ENCODE measurements at places on chromosomes 6 and 20. TPM values are rescaled to one million over a fixed set of nuclear protein-coding genes. Genes with fewer than 3 reads are reported as not detected.

TGM3 gene
- total RNA-seq = 626 TPM

GRCh38 chr6:68701159-68701558 lies 66.1 kb downstream of the ADGRB3 start:
- DNase-seq = no peak

GRCh38 chr20:3209257-3209945 lies at the start of gene ITPA:
ITPA (plus strand) TSS chr20:3209498; CDS start chr20:3209552, 54 bp downstream.
- no peak for DNase-seq

DNA sequence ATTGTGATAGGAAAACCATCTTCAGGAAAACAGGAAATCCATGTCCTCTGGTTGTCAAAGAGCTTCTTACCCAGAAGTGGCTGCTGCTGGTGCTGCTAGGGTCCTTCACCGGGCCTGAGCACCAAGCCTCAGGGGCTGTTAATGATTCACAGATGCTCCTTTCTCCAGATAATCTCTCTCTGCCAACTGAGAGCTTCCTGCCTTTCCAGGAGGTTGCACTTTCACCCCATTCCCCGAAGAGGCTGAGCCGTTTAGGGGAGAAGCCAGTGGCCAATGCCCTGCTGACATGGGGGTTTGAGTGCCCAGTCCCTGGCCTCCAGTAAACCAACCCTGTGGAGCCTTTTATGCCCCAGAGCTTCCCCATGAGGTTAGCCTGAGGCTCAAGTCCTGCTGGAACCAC lies 122.4 kb downstream of the CBLN4 start:
- DNase-seq = no peak

DNA sequence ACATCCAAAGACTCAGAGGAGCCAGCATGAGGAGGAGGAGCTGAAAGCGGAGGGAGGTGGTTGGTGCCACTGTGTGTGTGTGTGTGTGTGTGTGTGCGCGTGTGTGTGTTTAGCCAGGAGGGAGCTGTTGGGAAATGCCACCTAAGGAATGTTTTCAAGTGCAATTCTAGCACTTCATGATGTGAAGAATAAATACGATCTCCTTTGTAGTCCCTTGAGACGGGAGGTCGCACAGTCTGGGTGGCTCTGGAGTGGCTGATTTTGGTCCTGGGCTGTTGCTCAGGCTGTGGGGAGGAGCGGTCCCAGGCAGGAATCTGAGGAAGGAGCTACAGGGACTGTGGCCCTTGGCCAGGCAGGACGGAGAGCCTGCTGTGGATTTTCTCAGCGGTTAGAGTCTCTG lies 93.7 kb downstream of the PPP1R14C start:
- no peak for DNase-seq

DNA sequence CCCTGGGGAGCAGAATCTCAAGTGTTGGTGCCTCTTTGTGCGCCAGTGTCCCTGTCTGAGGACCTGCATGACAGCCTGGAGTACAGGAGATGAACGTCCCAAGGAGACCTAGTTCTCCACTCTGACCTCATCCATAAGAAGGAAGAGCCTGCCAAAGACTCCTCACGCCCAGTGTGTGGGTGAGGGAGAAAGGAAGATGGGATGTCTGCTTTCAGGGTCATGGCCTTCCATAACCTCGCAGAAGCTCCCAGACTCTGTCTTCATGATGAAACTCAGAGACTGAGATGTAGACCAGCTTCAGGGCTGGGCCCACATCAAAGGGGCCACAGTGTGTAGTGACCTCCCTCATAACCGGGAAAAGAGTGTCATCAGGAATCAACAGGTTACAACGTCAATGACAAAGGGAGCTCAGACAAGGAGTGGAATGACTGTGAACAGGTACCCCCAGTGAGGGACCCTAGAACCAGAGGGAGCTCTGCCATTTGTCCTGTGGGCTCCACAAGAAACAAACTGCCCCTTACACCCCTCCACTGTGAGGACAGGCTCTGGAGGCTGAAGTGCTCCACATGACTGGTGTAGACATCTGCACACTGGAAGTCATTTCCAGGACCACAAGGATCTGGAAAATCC lies 8.1 kb downstream of the HLA-DQB1 start:
- DNase-seq = no peak

PSMB9 gene
- 7.3 TPM for total RNA-seq

GRCh38 chr6:74755196-74755595 lies 450.7 kb downstream of the COL12A1 start:
- no peak for DNase-seq

DNA sequence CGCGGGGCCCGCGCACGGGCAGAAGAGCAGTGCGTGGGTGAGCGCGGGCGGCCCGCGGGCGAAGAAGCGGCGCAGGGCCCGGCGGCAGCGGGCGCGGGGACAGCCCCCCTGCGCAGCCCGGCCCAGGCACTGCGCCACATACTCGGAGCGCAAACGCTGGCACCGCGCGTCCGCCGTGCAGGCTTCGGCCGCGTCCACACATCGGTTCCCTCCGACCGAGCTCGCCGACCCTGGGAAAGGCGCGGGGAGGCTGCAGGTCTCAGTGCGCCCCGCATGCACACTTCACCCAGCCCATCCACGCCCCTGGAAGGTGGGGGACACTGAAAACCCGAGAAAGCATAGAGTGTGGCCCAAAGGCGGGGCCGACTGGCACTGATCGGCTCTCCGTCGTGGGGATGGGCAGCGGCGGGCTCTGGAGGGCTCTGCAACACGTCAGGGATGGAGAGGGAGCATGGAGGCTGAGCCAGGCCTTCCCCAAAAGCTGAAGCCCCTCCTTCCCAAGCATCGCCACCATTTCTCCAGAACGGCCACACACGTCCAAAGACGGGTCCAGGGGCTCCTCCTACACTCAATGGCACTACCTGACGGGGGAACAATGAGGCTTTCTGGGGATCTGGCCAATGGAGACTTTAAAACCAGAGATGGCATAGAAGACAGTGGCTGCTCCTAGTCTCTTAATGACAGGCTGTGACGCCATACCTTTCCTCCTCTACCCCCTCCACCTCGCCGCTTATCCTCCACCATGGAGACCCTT lies 2.0 kb downstream of the GFRA4 start:
- no peak for DNase-seq

DNA sequence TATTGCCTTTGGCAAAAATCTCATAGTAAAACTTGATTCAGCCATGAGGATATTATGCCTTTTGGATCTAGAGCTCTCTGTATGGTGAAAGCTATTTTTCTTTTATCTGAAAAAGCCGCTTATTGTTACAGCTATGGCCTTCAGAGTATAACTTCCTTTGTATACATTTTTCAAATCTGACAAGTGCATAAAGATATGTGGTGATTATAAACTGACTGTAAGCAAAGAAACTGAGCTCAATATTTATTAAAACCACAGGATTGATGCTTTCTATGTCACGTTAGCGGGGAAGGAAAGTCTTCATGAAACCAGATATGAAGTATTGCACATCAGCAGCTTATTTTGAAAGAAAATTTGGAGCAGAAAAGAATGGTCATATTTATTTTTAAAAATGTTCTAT lies 151.8 kb downstream of the THEMIS start:
- DNase-seq = no peak

CDH4 gene
- 0.21 TPM for total RNA-seq

DNA sequence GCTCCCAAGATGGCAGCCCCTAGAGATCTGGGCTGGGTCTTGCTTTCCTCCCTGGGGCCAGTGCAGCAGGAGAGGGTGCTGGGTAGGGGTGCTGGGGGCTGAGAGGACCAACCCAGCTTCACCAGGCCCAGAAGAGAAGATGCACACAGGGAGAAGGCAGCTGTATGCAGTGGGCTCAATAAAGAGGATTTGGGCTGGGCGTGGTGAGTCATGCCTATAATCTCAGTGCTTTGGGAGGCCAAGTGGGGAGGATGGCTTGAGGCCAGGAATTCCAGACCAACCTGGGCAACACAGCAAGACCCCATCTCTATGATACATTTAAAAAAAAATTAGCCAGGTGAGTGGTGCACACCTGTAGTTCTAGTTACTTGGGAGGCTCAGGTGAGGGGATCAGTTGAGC lies 25.7 kb upstream of the EMILIN3 start:
- no peak for DNase-seq

PDYN gene
- not detected for total RNA-seq

CENPB gene
- total RNA-seq = 81.4 TPM

DNA sequence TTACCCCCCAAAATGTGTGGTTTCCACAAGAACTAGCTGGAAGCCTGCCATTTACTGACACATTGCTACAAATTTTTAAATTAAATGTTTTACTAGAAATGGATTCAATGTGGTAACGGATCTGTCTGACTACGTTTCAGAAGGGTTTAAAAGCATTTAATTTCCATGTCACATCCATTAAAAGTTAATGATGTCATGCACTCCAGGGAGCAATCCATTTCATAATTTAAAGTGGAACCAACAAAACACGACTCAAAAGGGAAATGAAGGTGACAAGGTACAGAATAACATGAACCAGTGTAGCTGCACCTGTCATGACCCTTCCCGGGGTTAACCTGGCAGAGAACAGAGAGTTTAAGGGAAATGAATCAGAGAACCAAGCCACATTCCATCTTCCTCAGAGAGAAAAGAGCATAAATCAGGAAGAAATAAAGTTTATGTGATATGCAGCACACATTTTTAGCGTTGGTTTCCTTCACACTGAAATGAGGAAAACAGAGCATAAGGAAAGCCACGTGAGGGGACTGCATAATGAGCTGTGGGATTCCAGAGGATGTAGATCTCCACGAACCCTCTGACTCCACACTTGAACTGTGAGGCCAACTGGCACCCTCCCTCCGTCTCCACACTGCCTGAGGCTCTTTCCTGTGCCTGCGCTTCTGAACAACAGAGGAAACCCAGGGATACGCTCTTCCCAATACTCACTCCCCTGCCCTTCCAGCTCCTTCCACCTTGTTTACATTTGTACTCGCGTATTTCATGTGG lies 170.3 kb upstream of the AHI1 start:
- no peak for DNase-seq

APMAP gene
- total RNA-seq = 22.6 TPM

GRCh38 chr6:137323860-137324259 lies 104.7 kb upstream of the IFNGR1 start:
- no peak for DNase-seq

- DNase-seq = no peak
These were observed 641.1 kb downstream of the DHX35 start for GRCh38 chr20:39603219-39603618.

SMIM8 gene
- total RNA-seq = 3.5 TPM

DNA sequence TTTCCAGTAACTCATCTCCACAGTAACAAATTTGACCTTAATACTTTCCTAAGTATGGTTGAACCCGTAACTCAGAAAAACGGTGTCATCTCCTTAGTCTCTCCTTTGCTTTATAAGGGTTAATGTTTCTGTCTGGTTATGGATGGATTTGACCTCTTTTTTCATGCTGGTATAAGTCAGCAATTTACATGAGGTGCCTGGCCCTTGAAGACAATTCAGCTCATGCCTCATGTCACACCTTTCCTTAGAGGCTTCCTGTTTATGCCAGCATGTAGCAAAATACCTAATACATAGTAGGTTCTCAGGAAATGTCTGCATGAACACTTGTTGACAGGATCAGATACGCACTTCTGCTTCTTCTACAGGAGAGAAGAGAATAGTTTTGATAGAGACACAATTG lies 37.7 kb upstream of the C20orf144 start:
- DNase-seq = no peak

DNA sequence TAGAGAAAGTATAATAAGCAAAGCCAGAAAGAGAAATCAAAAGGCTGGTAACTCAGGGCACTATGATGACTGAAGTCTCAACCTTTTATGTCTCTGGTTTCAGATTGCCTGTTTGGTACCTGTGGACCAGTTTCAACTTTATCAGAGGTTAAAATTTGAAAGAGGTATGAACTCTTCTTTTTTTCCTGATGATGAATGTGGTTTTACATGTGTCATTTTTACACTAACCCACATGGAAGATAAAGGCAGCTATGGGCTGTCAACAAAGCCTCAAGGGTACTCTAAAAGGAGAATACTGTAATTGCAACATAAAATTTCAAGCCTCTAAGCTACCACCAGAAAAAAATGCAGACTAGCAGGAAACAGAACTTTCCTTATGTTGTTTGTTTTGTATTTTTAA lies 52.4 kb downstream of the RNF144B start:
- no peak for DNase-seq

GRCh38 chr6:71889366-71889765 lies 3.0 kb downstream of the RIMS1 start:
- DNase-seq = no peak

CD83 gene
- 0.61 TPM for total RNA-seq

GRCh38 chr6:135230711-135231468 lies 49.8 kb downstream of the MYB start:
- DNase-seq = no peak

EPB41L2 gene
- 16.6 TPM for total RNA-seq

FKBP5 gene
- 65.0 TPM for total RNA-seq

DNA sequence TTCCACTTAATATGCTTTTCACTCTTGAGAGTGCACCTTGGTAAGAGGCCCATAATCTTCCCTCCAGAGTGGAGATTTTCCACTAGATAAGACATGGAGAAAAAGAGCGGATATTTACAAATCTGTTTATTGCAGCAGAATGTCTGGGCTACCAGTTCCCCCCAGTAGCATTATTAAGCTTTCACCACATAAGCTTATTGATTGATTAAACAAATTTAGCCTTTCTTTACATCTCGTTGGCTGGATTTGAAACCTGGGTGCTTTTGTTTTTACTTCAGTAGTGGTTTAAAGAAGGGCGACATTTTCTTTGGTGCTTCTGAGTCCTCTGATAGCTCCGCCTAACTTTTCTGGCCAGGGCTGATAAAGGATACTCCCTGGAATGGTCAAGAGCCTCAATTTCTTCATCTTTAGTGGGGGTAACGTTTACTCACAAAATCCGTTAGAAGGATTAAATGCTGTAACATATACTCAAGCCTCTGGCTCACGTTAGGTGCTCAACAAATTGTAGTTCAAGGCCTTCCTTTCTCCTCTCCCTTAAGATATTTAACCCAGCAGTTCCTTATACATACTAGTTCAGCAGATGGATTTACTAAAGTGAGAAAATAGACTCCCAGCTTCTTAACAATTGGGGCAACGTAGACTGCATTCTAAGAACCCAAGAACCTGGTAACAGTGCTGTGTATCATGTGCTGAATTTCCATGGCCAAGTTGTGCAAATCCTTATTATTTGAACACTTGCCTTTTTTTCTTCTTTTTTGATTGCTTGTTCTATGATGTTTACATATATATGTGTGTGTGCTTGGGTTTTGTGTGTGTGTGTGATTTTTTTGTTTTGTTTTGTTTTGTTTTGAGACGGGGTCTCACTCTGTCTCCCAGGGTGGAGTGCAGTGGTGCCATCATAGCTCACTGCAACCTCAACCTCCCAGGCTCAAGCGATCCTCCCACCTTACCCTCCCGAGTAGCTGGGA lies 91.4 kb downstream of the RREB1 start:
- DNase-seq = no peak

FIG4 gene
- 9.5 TPM for total RNA-seq
